Activated naive CD4-positive, alpha-beta T cell treated with anti-CD3 and anti-CD28 coated beads, Interleukin-2, amount 50 U/mL, for 72 hours (primary cell): ENCODE measurements at places on chromosomes 2 and 18. TPM values are rescaled to one million over a fixed set of nuclear protein-coding genes. Genes with fewer than 3 reads are reported as not detected.

DNA sequence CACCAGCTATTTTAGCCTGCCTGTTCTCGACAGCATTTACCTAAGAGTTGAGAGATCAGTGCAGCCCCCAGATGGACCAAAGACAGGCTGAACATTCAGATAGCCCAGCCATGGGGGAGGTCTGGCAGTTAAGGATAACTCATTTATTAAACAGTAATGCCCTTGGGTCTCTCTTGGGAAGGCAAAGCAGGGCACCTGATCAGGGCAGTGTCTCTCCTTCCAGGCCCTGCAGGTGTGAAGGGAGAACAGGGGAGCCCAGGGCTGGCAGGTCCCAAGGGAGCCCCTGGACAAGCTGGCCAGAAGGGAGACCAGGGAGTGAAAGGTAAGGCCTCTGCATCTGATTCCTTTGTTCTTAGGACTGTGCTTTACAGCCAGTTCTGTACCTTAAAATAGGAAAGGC lies 49.6 kb downstream of the MARCO start:
- DNase-seq, result no peak

Gene TBR1
- 0.14 TPM for total RNA-seq

DNA sequence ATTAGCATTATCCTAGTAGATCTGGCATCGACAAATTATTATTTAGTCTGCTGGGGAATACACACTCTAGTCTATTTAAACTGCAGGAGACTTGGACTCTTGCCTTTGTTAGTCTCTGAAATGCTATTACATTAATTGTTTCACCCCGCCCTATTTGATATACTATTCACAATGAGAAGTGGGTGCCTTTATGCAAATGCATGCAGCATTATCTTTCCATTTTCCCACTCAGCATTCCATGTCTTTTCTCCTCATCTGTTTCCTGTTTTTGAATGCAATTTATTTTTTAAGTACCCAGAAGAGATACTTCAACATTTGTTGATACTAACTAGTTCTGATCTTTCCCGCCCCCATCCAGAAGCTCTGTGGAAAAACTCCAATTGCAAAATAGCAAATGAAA lies 395.3 kb upstream of the NXPH2 start:
- DNase-seq, result no peak

DNA sequence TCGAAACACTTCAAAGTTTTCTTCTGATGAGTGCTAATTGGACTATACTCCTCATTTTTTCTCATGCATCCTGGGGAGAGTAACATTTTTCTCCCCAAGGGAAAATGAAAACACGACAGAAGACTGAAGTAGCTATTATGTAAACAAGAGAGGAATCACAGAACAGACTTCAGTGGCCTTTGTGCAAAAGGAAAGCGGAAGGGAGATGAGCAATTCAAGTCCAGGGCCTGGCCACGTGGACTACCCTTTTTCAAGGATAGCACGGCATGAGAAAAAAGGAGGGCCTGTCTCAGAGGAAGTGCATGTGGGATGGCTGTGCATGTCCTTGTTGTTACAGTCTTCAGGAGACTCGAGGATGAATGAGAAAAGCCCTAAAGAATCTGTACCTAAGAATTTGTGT lies 43.8 kb upstream of the KCNE4 start:
- no peak for DNase-seq

DNA sequence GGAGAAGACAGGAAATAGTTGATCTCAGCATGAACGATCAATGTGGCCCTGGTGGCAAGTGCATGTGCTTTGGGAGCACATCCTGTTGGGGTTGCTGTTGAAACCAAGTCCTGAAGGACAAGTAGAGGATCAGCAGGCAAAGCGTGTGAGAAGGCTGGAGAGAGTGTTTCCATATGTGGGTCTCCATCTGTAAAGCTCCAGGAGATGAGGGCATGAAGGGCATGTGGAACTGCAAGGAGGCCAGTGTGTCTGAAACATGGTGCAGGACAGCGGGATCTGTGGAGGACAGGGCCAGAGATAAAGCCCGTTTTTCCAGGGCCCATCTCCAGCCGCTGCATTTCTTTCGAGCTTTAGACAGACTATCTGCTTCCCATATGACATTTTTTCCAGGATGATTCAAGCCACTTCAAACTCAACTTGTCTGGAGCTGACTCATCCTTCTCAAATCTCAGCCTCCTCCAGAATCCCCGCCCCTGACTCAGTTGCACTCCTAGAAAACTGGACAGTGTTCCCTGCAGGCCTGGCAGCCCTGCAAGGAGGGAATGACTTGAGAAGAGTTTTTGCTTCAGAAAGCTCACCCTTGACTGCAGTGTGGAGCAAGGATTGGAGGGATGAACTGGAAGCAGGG lies 226.1 kb downstream of the VAPA start:
- DNase-seq, result no peak

GRCh38 chr2:240021488-240022104 lies 3.5 kb downstream of the NDUFA10 start:
- DNase-seq, result peak; percentile 75

DNA sequence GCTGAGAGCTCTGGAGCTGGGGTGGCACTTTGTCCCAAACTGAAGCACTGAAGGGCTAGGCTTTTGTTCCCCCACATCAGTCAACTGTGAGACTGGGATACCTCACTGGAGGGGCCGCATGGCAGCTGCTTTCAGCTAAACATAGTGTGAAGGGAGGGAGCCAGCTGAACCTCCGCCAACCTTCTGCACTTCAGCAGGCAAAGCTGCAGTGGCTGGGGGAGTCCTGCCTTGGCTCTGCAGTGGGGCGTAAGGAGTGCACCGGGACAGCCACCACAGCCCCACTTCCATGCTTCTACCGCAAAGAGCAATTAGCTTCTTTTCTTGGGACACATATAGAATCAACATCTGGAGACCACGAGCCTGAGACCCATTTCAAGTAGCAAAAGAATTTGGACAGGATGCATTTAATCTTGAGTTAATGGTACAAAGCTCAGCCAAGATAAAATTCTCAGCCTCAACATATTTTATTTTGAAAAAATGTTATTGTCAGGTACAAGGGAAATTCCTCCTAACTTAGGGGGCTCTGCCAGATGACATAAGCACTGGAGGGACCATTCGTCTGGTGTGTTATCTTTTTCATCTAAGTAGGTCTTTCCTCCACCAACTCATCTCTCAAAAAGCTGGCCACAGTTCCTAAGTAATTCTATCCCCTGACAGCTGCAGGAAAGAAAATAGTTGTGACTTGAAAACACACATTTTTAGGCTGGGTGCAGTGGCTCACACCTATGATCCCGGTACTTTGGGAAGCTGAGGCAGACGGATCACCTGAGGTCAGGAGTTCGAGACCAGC lies 25.6 kb upstream of the MYCN start:
- no peak for DNase-seq

Gene ZC3H6
- total RNA-seq, result 11.1 TPM

- DNase-seq, result no peak
Measured at GRCh38 chr2:144703852-144704708, 184.2 kb upstream of the ZEB2 start.

Gene IGFBP5
- total RNA-seq, result 0.02 TPM

Gene ANKRD30B
- not detected for total RNA-seq

GRCh38 chr2:70192516-70192915 lies 1.7 kb upstream of the C2orf42 start:
- no peak for DNase-seq

DNA sequence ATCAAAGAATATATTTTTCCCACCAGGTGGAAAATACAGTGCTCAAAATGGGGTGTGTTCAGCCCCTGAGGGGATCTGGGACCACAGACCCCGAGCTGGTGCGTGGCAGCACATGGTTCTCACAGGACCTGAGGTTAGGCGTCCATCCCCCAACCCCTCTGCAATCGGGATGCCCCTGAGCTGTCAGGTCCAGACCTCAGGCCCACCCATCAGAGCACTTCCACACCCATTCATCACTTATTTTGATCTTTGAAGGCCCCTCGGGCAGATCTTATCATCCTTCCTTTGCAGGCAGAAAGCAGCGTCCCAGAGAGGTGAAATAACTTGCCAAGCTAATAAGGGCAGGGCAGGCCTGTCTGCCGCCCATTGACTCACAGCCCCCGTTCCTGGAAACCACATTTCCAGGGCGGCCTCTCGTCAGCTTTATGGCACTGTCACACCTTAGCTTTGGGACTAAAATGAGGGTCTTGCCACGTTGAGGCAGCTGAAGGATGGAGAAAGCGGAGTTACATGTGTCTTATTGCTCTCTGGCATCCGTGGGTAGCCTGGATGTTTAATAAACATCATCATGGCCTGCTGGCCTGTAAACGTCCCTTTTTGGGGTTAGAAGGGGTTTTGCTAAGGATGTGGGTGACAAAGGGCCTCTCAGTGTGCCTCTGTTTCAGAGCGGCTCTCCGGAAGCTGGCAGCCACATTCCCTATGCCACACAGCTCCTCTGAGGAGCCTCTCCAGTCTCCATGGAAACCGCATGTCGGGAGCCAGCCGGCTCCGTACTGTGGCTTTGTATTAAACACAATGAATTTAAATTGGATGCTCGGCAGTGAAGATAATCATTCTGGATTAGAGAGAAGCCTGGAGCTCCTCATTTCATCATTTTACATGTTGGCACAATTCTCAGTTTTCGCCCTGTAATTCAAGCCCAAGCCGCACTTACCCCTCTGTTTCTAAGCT lies 58.3 kb upstream of the MAPRE3 start:
- DNase-seq, result no peak
